ENCODE measurements at places on chromosomes 4 and X.

GRCh38 chrX:78119521-78120227 is 15.6 kb downstream of the PGK1 start:
- DNase-seq = no peak

- no peak for DNase-seq
Observed at GRCh38 chr4:76293772-76294171, 12.8 kb upstream of the STBD1 start.

GRCh38 chr4:142703694-142704309 is 142.3 kb downstream of the INPP4B start:
- DNase-seq = no peak

GRCh38 chr4:129063640-129064039 is 29.7 kb downstream of the SCLT1 start:
- no peak for DNase-seq

DNA sequence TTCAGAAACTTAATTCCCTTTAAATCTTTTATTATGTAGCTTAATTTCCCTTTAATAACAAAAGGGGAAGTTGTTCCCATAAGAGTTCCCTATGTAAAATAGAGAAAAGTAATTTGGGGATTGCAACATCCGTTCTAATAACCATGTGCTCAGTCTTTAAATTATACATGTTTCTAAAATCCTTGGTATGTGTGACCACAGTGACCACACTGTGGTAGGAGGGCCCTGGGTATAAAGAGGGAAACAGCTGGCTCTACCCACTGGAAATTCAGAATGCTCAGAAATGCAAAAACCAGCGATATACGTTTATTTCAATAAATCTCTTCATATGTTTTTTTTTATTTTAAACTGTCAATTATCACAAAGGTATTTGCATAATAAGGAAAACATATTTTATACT is 219.1 kb downstream of the FGF13 start:
- no peak for DNase-seq

Data from stimulated activated CD8-positive, alpha-beta memory T cell treated with anti-CD3 and anti-CD28 coated beads, Interleukin-7, amount 100 ng/mL, for 24 hours (primary cell).